ENCODE measurements at places on chromosomes 4 and X. TPM values are rescaled to one million over a fixed set of nuclear protein-coding genes. Genes with fewer than 3 reads are reported as not detected.

- DNase-seq, result no peak
These were observed 58.1 kb downstream of the LINC00632 start for GRCh38 chrX:140767646-140768045.

- no peak for DNase-seq
These were observed 13.1 kb downstream of the TAB3 start for GRCh38 chrX:30875957-30876356.

- no peak for DNase-seq
These were observed 347.4 kb downstream of the BCOR start for GRCh38 chrX:39750256-39750790.

- no peak for DNase-seq
These were observed 105.4 kb upstream of the ANK2 start for GRCh38 chr4:112944006-112944405.

DNA sequence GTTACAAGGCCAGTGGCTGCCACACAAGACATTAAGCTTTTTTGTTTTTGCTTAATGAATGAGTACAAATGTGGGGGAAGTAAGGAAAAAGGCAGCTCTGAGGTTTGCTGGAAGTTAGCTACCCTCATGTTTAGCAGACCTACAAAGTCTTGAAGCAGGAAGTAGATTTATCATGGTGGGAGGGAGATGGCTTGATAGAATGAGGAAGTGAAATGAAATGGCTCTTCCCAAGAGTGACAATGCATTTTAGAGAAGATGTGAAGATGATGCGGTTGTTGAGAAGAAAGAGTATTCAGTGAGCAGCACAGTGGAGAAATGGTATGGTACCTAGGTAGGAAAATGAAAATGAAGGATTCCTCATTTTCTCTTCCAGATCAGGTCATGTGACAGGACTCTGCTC lies 108.0 kb downstream of the SLIT2 start:
- no peak for DNase-seq

GRCh38 chr4:90572996-90573395 lies 445.8 kb downstream of the CCSER1 start:
- DNase-seq, result no peak

DNA sequence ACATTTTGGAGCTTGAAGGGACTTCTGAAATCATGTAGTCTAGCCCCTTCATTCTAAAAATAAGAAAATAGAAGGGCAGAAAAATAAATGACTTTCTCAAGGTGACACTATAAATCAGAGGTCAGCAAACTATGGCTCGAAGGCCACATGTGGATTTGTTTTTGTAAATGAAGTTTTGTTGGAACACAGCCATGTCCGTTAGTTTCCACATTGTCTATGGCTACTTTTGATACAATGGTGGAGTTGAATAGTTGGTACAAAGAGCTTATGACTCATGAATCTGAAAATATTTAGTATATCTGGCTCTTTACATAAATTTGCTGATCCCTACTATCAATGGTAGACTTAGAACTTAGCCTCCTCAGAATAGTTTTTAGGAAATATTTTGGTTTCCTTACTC lies 302.4 kb upstream of the PRPS2 start:
- no peak for DNase-seq

DNA sequence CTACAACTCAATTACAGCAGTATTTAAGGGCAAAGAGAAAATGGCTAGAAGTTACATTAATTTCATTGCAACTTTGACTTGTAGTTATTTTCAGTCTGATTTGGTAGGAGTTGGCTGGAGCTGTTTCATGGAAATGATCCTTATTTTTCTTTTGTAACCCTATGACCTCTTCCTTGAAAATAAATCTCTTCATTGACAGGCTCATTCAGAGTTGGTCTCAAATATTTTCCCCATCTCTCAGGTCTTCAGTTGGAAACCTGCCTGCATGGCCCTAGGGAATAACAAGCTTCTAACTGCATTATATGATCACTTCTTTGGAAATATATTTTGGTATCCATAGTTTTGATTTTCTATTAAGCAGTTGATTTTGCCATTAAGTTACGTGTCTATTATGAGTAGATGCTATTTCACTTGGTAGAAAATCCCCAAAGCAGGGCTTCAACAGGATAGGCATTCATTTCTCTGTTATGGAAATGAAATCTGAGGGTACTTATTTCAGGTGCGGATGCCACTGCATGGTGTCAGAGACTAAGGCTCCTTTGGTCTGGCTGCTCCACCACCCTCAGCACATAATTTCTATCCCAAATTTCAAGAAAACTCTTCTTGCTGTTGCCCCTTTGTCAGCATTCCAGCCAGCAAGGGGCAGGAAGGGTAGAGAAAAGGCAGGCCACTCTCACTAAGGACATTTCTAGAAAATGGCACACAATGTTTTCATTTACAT lies 502.5 kb downstream of the SPRY1 start:
- DNase-seq, result no peak

GRCh38 chr4:152398060-152398459 lies 137.8 kb downstream of the FBXW7 start:
- DNase-seq, result no peak

DNA sequence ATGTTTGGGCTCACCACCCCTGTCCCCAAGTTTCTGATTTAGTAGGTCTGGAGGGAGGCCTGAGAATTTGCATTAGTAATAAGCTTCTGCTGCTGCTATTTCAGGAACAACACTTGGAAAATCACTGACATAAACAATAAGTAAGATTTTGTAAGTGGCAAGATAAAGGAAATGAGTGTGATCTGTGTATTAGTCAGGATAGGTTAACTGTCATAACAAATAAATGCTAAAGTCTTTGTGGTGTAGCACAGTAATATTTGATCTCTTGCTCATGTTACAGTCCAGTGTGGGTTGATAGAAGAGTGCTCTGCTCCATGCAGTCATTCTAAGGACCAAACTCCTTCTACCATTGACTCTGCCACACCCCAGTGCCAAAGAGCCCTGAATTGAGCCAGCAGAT lies 67.0 kb downstream of the NHS start:
- DNase-seq, result no peak

DNA sequence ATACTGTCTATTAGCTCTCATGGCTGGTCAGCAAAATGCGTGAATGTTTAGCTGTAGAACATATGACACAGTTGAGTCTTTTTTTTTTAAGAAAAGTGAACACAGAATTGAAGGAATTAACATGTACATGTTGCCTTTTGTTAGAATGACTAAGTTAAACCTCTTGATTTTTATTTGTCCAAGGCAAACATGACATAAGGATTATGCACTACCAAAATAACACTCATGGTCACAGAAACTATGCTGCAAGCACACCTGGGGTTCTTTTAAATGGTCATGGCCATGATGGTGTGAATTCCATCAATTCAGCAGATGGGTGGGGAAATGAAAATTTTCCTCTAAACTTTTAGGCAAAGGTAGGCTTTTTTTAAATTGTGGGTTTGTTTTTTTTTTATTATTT lies 80.1 kb upstream of the CXCL13 start:
- no peak for DNase-seq

- DNase-seq, result no peak
These were observed 448.2 kb upstream of the FAT1 start for GRCh38 chr4:187171706-187172339.

Gene LANCL3
- total RNA-seq, result 1.7 TPM

Gene DCLK2
- total RNA-seq, result 34.2 TPM

Gene PNMA6F
- total RNA-seq, result not detected

Gene MAGEE1
- total RNA-seq, result 4.5 TPM

Gene PHEX
- total RNA-seq, result 0.96 TPM
